Activated CD4-positive, alpha-beta T cell treated with anti-CD3 and anti-CD28 coated beads, Interleukin-10, Interleukin-2, amounts not matched to agents 100 ng/mL and 50 ng/mL, durations not matched to agents 16 hours and 8 hours (primary cell): ENCODE measurements at places on chromosomes 6 and 20.

- DNase-seq, result no peak
Measured at GRCh38 chr6:22334778-22335177, 37.9 kb upstream of the PRL start.

- DNase-seq, result no peak
Measured at GRCh38 chr6:25971187-25971821, 8.7 kb downstream of the TRIM38 start.

DNA sequence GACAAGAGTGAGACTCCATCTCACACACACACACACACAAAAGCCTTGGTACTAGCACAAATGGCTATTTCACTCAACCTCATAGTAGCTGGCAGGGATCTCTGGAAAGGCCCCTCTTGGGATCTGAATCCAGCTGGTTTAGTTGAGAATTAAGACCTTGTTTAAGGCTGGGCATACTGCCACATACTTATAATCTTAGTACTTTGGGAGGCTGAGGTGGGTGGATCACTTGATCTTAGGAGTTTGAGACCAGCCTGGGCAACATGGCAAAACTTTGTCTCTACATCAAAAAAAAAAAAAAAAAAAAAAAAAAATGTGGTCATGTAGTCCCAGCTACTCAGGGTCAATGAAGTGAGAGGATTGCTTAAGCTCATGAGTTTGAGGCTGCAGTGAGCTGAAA lies 628.3 kb downstream of the MMUT start:
- DNase-seq, result no peak

DNA sequence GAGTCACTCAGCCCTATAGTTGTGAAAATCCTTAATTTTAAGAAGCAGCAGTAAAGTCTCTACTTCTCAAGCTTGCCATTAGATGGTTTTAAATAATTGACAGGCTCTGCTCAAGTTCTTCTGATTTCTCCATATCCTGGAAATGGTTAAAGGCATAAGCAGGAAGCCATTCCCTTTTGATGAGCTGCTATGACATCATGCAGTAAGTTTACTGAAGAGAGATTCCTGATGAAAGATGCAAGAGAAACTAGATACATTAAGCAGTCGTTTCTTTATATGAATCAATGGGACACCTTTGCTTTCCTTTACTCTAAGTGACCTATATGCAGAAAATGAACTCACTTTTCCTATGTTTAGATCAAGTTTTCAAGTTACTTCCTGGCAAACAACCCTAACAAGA lies 9.8 kb downstream of the POPDC3 start:
- no peak for DNase-seq

DNA sequence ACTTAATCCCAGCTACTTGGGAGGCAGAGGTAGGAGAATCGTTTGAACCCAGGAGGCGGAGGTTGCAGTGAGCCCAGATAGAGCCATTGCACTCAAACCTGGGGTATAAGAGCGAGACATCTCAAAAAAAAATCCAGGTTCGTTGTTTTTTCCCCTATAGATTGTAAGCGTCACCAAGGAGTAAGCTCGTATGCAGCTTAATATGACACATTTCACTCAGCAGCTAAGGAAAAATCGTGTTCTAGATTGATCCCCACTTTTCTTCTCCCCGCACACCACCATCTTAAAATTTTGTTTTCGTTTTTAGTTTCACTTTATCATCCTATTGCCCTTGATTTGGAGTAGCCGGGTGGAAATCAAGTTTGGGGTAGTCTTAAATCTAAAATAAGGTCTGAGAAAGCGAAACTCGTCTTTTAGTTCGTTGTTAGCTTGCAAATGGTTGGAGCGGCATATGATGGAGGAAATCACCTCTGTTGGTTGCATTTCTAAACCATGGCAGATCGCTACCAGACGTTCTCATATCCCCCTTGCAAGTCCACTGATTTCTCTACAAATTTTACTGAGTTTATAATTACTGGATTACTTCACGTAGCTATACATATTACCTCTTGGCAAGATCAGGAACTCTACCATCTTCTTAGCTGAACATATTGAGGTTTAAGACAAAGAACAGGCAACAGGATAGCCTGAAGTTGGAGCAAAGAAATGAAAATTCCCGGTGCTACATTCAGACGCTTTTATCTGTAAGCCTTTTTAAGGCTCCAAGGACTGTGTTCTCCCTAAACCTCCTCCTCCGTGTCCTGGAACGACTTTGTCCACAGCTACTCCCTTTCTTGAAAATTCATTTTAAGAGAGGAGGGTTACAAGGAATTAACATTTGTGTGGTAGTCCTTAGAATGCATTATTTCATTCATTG lies 91.1 kb upstream of the BTN3A2 start:
- peak; percentile 66 for DNase-seq

DNA sequence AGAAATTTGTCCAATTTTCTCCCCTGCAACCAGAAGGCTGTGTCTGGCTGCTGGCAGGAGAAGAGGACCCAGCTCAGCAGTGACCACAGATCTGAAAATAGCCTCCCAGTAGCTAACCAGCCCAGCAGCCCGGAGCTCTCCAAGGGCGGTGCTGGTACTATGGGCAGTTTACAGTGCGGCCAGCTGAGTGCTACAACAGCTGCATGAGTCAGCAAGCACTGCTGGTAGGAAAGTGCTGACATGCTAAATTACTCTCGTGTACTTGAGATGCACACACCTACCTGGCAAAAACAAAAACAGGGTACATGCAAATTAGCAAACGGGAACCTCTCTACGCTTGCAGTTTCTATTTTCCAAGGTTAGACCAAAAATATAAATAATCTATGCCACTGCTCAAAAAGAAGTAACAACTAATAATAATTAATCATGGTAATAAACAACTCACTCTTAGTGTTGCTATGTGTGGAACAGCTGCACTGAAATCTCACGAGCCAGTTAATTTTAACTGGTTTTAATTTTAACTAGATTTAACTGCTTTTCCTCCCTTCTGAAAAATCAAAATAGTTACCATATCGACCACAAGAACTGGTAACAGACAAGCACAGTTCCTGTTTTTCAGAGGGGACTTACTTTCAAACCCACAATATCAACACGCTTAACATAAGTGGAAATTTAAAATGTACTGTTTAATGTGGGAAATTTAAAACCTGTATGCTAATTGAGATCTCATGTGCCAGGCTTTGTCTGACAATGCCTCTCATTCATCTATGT lies 10.8 kb downstream of the BACH2 start:
- peak; percentile 75 for DNase-seq

DNA sequence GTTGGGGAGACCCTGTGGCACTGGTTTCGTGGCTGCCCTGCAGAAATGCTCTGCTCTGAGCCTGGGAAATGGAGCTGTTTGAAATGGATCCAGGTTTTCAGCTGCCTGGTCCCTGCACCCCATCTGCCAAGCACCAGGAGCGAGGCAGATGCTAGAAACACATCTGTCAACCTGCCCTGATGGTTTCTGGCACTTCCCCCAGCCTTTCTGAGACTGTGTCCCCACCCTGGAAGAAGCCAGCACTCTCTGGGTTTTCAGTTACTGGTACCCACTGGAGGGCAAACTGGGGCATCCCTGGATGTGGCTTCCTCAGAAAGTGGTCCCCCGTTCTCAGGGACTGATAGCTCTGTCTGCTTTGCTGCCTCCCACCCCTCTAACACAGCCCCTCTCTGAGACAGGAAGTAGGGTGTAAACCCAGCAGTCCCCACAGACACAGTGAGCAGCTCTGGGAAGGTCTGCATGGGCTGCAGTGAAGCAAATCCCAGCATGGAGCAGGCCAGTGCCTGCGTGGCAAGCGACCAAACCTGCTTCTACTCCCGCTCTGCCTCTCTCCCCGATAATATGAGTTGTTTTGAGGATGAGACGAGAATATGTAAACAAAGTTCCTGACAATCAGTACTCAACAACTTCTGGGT lies 54.2 kb upstream of the MAFB start:
- no peak for DNase-seq

- DNase-seq, result no peak
Measured at GRCh38 chr6:104162036-104162669, 697.6 kb downstream of the HACE1 start.

- DNase-seq, result no peak
Measured at GRCh38 chr20:8663424-8663823, 405.5 kb upstream of the PLCB4 start.

DNA sequence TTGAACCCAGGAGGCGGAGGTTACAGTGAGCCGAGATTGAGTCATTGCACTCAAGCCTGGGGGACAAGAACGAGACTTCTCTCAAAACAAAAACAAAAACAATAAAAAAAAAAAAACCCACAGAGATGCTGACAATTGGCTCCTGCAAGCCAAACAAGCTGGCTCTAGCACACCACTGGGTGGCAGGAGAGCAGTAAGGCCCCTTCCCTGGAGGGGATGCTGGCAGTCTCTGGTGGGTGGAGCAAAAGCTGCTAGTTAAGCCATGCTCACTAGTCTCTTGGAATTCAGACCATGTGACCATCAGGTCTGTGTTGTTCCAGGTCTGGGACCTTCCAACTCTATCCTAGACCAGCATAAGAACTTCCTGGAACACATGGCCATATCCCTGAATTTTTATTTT lies 18.9 kb upstream of the DSN1 start:
- DNase-seq, result peak; percentile 36

DNA sequence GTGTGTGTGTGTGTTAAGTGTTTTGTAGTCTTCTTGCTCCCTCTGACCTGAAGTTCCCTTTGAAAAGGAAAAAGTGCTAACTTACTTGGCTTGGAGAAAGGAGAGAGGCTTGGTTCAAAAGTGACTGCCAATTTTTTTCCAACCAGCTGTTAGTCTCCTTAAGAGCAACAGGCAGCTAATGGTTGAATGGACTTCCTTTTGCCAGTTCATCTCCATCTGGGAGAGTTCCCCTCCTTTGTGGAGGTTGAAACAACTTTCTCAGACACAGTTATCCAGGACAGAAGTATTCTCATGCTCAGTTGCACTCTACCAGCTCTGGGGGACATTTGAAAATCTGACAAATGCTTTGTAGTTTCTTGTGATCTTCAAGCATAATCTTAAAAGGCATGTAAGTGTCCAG lies 4.5 kb downstream of the RIPOR2 start:
- no peak for DNase-seq

DNA sequence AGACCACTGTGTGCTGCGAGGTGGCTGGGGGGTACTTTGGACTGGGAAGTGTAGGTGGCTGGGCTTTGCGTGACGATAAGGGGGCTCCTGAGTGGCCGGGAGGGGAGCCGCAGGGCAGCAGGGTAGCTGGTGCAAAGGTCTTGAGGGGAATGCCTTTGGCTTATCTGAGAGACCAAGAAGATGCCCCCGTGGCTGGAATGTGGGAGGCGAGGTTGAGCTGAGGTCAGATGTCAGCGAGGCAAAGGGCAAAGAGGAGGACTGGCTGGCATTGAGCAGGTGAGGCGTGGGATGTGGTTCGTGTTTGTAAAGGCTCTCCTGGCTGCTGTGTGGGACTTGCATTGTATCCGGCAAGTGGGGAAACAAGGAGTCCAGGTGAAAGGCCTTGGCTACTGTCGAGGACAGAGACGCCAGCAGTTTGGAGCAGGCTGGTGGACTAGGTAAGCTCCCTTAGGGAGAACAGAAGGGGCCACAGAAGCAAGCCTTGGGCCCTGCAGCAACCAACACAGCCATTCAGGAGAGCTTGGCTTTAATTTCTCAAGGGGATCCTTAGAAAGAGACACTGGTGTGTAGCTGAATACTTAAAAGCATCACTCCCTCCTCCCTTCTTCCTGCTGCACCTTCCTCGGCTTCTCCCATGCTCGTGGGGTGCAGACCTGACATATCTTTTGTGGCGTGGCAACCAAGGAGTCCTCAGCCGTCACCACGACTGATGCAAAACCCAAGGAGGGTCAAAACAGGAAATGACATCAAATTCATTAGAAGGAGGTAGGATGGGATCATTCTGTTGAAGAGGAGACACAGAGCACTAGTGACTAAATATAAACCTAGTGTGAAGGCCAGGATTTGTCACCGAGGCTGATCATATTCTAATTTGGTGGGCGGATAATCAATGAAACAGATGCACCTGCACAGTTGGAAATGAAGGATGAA lies 53.5 kb upstream of the ERVFRD-1 start:
- peak; percentile 41 for DNase-seq
